ENCODE measurements at places on chromosomes 2 and 18.

GRCh38 chr2:235506291-235506996 lies 12.6 kb downstream of the AGAP1 start:
- DNase-seq: no peak

DNA sequence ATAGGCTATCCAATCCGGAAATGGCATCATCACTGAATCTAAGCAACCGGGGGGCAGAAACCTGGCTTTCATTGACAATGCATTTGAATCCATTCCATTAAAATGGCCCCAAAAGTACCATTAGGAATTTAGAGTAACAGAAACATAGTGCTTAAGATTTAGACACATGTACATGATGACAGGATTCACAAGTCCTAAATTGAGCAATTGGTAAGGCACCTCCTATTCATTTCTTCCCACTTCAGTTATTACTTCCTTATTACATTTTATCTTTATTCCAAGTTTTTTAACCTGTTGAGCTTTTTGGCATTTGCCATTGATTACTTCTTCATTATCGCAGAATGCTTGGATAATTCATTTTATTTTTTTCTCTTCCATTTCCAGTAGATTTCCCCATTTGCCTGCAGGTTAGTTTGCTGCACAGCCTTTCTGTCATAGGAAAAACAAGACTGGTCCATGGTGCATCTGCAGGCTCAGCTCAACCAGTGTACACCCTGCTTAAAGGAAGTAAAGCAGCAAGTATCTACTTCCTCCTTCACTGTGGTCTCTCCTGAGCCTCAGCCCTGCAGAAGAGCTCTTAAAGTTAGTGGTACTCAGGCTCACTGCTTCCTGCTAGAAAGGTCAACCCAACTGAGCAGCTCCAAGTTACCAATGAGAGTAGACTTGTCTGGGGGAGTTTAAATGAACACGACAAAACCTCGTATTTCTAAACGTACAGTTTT lies 89.2 kb downstream of the DOCK10 start:
- no peak for DNase-seq

GRCh38 chr2:154233231-154233630 lies 361.5 kb downstream of the GALNT13 start:
- DNase-seq: no peak

DNA sequence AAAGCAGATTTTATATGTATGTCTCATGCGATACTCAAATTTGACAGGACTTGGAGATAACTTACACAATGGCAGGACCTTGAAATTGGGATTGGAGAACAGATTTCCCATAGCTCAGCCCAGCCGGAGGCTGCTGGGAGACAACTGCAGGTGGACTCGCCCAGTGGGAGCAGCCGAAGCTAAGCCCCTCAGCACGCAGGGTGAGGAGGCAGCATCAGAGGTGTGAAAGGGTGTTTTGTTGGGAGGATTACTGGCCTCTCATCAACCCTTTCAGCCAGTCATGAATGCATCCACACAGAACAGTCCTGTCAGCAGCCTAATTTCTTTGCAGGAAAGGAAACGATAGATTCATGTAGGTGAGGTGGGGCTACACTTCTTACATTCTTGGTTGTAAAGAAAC lies 110.4 kb upstream of the DYNAP start:
- no peak for DNase-seq

DNA sequence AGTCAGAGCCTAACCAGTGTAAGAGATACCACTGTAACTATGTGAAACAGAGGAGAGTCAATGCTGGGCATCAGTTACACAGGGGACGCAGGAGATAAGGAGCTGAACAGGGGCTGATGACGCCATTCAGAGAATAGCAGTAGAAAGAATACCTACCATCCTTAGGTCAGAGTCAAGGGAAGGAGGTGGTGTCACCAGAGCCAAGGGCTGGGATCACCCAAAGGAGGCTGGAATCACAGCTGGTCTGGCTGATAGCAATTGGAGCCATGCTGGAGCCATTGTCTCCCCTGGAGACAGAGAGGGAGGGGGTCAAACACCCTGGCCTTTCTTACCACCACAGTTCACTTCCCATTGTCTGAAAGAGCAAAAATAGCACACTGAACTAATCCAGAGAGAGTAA lies 37.3 kb upstream of the C18orf32 start:
- no peak for DNase-seq

- no peak for DNase-seq
These were observed 2.0 kb upstream of the SETBP1 start for GRCh38 chr18:44678725-44679055.

GRCh38 chr18:5294113-5294456 lies 1.4 kb downstream of the ZBTB14 start:
- no peak for DNase-seq

DNA sequence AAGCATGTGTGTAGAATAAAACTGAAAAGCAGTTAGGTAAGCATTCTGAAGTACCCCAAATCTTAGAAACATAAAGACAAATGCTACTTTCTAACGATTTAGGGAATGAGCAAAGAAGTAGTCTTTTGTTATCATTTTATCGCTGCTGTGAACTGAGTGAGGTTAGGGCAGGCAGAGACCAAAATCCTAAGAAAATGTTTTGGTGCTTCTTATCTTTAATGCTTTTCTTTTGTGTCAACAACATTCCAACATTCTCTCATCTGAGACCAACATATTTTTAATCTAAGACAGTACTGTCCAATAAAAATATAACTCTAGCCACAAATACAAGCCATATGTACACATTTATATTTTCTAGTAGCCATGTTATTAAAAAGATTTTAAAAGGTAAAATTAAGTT lies 789.4 kb upstream of the PIK3C3 start:
- DNase-seq: no peak

DNA sequence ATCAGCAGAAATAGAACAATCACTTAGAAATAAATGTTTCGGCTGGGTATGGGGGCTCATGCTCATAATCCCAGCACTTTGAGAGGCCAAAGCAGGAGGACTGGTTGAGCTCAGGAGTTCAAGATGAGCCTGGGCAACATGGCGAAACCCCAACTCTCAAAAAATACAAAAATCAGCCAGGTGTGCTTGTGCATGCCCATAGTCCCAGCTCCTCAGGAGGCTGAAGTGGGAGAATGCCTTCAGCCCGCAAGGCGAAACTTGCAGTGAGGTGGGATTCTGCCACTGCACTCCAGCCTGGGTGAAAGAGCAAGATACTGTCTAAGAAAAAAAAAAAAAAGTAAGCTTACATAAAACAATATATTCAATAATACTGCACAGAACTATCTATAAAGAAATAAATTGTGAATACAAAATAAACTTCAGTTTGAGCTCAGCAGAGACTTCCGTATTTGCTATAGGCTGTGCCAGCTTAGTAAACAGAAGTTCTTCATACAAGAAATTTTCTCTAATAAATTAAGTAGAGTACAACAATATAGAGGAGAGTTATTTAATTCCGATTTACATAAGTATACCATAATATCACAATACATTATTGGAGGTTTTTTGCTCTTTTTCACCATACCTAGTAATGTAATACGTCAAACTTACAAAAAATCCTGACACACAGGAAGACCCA lies 43.6 kb downstream of the SRBD1 start:
- DNase-seq: no peak

DNA sequence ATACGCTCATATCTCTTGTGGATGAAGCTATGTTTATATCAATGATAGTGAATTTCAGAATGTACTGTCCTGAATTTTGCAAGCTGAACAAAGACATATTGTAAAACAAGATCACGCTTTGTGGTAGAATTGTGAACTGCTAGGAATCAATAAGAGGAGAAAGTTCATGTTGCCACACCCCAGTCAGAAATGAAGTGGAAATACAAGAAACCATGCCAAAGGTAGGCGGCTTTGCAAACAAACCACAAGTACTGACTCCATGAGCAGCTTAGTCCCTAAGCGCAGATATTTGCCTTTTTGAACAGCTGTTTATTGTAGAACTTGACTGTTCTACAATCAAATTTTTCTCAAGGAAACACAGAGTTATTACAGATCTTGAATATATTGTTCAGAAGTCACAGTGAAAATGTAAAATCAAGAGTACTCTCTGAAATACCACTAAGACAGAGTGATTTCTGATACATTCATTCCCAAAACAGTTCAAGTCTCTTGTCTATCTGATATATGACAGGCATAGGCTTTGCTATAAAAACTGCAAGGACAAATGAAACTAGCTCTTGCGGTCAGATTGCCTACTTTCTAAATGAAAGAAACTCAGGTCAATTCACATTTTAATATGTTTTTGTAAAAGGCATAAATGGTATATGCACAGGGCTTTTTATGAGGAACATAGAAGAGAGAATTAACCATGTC lies 120.9 kb upstream of the CDH19 start:
- no peak for DNase-seq

GRCh38 chr2:1652034-1652790 lies 92.1 kb downstream of the PXDN start:
- DNase-seq: no peak

DNA sequence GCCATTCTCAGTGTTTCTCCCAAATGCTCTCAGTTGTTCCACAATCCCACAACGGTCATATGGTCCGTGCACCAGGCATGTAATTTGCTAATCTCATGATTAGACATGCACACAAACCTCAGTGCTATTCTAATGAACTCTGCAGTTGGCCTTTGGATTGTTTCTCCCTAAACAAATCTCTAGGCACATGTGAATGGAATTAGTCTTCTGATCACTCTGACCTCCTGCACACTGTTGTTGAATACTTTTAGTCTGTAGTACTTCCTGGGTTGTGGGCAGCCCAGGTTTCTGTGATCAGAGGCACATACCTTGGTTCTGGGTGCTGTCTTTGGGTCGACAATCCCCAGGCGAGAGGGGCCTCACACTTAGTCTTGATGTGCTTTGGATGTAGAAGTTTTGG lies 498.7 kb upstream of the SPRED2 start:
- DNase-seq: no peak

DNA sequence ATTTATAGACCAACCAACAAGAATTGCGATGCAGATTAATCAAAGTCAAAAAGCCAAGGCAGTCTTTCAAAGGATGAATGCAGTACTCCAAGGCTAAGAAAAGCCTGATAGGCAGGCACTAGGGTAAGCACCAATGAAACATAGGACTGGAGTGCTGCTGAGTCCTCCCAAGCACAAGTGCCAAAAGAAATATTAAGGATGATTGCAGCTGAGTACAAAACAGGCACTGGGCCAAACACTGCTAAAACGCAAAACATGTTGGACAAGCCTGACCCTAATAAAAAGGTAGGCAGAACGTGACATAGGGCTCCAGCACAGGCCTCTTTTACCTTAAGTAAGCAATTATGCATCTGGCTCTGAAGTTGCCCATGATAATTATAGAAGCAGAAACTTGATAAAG lies 160.1 kb upstream of the LRP1B start:
- DNase-seq: no peak

DNA sequence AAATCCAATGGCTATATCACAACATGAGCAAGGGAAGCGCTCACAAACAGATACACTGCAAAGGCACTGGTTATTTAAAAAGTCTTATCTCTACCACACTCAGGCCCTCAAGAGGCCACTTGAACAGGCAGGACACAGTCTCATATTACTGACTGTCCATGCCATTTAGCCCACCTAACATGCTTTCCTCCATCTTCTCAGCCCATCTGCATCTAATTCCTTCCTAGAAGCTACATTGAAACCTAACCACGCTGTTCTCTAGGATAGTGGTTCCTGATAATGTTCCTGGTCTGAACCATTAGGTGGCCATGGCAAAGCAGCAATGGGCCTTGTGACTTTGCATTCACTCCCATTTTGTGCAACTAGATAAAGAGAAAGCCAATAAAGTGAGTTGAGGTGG lies 22.5 kb upstream of the NEB start:
- no peak for DNase-seq

DNA sequence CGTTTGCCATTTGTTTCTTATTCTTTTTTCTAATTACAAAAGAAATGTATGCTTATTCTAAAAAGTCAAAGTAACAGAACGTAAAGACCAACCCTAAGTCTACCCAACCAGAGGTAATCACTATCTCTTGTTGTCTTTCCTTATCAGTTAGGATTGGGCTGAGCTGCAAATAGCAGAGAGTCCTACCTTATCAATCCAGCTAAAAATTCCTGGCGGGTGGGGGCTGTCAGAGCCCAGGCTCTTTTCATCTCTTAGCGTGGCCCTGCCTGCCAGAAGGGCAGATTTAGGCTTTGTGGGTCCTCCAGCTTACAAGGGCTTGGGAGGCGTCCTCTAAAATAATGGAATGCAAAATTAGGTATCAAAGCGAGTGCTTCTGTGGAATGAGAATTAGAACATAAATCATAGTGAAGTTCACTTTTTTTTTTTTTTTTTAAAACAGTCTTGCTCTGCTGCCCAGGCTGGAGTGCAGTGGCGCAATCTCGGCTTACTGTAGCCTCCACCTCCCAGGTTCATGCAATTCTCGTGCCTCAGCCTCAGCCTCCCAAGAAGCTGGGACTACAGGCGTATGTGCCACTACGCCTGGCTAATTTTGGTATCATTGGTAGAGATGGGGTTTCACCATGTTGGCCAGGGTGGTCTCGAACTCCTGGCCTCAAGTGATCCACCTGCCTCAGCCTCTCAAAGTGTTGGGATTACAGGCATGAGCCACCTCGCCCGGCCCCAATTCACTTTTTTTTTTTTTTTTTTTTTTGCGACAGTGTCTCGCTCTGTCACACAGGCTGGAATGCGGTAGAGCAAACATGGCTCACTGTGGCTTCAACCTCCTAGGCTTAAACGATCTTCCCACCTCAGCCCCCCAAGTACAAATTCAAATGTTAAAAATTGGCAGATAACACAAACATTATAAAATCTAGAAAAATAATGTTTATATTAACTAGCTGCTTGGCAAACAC lies 57.4 kb upstream of the B3GNT7 start:
- DNase-seq: no peak

DNA sequence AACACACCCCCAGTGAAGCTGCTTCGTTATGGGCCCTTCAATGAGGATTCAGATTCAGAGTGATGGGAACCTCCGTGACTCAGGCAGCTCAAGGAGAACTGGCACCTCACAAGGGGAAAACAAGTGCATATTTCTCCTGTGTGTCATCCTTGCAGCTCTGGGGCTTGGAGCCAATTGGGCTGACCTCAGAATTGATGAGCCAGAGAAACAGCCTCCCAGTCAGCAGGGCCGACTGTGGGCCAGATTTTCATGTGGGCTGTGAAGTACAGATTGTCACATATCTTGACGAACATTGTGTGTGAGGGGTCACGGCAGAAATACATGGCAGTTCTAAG lies 189.6 kb upstream of the SP5 start:
- no peak for DNase-seq

GRCh38 chr2:178517496-178517895 lies 37.2 kb downstream of the PLEKHA3 start:
- DNase-seq: no peak

DNA sequence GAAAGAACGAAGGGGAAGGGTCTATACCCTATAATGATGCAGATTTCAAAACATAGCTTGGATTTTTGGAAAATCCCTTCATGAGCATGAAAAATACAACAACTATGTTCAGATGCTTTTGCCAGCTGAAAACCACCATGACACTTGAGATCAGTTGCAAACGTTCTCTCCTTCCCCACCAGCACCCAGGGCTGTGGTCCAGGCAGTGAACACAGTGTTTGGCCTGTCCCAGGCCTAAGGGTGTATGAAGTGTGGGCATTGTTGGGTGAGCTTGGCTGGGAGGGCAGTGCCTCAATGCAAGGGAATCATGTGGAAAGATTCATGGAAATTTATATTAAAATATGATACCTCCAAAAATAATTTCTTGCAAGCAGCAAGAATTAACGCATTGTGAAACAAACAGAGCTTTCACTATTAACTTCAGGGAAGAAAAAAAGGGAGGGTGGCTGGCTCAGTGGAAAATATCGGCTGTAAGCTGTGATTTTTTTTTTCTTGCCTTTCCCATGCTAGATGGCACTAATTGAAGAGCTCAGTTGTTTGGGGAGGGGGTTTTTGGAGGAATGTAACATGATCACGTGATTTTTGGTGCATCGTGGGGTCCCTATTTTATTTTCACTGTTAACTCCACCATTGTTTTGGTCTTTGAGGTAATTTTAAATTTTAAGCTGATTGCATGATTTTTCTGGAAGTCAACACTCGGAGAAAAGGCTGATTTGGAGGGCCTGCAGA lies 52.0 kb downstream of the CDC42EP3 start:
- no peak for DNase-seq
